ENCODE measurements at places on chromosomes 3 and 15. TPM values are rescaled to one million over a fixed set of nuclear protein-coding genes. Genes with fewer than 3 reads are reported as not detected.

The CCDC39 gene
- total RNA-seq: not detected

- H3K27ac ChIP-seq: no peak overlapping the region
- H3K4me1 ChIP-seq: peaks cover 10% of the 10 kb centered on the region
- no peaks in the 10 kb centered on the region for H3K27me3 ChIP-seq
These were observed 27.3 kb downstream of the GABRA5 start for GRCh38 chr15:26894181-26894580.

DNA sequence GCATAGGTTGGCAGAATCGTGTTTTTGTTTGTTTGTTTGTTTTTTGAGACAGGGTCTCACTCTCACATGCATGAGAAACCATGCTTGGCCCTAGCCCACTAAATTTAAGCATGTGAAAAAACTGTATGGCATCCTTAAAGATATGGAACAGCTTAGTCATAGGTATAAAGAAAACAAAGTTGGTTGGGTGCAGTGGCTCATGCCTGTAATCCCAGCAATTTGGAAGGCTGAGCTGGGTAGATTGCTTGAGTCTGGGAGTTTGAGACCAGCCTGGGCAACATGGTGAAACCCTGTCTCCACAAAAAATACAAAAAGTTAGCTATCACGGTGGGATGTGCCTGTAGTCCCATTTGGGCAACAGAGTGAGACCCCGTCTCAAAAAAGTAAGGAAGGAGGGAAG lies 25.2 kb downstream of the EXD1 start:
- no peak for DNase-seq
- H3K4me1 ChIP-seq: no peaks in the 10 kb centered on the region
- no peaks in the 10 kb centered on the region for H3K27me3 ChIP-seq
- H3K36me3 ChIP-seq: no peaks in the 10 kb centered on the region

The CGNL1 gene
- total RNA-seq: 34.8 TPM

GRCh38 chr3:72152551-72153476 lies 367.9 kb upstream of the PROK2 start:
- DNase-seq: peak; percentile 76
- H3K27me3 ChIP-seq: no peaks in the 10 kb centered on the region
- H3K36me3 ChIP-seq: no peaks in the 10 kb centered on the region

DNA sequence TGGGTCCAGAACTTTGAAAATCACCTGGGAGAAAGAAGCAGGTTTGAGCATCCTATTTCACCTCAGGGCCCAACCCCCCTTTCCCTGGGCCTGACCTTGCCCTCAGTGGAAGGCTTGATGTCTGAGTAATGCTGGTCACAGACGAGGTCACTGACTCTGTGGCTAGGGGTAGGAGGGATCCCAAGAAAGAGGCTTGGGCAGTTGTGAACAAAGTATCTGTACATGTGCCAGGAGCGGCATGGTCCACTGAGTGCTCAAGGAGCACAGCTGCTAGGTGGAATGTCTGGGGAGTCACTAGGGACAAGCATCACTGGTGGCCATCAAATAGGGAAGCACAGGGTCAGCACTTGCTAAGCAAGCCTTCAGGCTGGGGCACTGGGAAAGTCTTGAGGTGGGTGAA lies 7.3 kb downstream of the CCDC71 start:
- DNase-seq: no peak
- H3K27me3 ChIP-seq: no peaks in the 10 kb centered on the region
- H3K36me3 ChIP-seq: peaks cover 6% of the 10 kb centered on the region
- H3K27ac ChIP-seq: no peak overlapping the region
- H3K4me3 ChIP-seq: no peak overlapping the region
- peaks cover 4% of the 10 kb centered on the region for H3K4me1 ChIP-seq

DNA sequence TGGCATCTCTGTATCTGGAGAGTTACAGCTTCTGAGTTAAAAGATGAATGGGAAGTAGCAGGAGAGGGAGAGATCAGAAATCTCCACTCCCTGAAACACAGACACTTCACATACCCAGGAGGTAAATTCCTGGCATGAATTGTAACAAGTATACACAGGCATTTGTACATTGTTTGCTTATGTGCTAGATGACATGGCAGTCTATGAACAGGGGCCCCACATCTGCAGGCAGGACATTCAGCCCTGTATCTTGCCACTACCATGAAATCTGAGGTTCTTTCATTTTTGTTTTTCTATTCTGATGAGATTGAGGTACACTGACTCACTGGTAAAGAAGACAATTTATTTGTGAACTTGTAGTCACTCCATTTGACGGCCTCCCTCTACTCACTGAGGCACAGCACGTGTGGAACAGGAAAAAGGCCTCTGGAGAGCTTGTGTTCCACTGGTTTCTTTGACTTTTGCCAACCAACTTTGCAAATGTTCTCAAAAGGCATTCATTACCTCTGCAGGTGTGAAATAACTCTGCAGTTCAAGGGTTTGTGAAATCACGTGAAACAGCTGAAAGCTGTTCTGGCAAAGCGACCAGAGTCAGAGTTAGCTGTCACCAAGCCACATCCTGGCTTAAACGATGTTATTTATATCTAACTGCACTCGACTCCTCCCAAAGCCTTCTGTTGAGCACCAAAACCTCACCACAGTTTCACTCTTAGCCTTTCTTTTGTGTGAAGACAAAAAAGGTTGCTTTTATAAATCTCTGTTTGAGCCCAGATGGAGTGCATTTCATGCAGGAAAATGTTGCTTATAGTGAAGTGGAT lies 401.3 kb upstream of the CFAP20DC start:
- H3K27ac ChIP-seq: no peak overlapping the region
- no peak for DNase-seq
- peaks cover 8% of the 10 kb centered on the region for H3K4me1 ChIP-seq

- no peak overlapping the region for H3K27ac ChIP-seq
- H3K4me3 ChIP-seq: no peak overlapping the region
- no peaks in the 10 kb centered on the region for H3K36me3 ChIP-seq
- DNase-seq: no peak
These were observed 751.7 kb downstream of the CADM2 start for GRCh38 chr3:85710490-85710889.

The THAP10 gene
- 4.4 TPM for total RNA-seq

- H3K27me3 ChIP-seq: no peaks in the 10 kb centered on the region
- H3K4me1 ChIP-seq: no peaks in the 10 kb centered on the region
- no peak for DNase-seq
- H3K4me3 ChIP-seq: no peak overlapping the region
These were observed 3.6 kb upstream of the GNB4 start for GRCh38 chr3:179454887-179455286.

- no peak overlapping the region for H3K27ac ChIP-seq
- DNase-seq: no peak
- H3K27me3 ChIP-seq: no peaks in the 10 kb centered on the region
- peaks cover 17% of the 10 kb centered on the region for H3K4me1 ChIP-seq
- peaks cover 6% of the 10 kb centered on the region for H3K36me3 ChIP-seq
These were observed 50.4 kb downstream of the ADAM10 start for GRCh38 chr15:58698887-58699641.

DNA sequence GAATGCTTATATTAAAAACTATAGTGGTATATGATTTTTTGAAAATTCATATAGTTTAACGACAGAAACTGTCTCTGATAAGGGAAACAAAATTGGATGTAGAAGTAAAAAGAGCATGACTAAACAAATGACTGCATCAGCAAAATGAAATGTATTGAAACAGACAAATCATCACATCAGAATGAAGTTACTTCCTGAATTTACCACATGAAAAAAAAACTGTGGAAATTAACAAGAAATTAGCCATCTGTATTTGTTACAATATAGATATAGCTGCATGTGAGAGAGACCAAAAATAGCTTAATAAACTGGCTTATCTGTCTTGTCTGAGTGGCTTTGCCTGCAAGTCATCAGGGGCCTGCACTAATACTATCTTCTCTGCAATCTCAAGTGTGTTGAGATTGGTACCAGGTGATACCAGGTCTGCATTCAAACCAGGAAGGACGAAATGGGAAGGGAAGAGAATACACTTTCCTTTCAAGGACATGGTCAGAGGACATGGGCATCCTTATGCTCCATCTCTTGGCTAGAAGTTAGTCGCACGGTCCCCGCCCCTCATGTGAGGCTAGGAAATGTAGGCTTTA lies 388.7 kb downstream of the GRM7 start:
- DNase-seq: no peak
- H3K4me3 ChIP-seq: no peak overlapping the region
- no peak overlapping the region for H3K27ac ChIP-seq
- no peaks in the 10 kb centered on the region for H3K27me3 ChIP-seq

GRCh38 chr15:50183112-50183794 lies 1.3 kb downstream of the SLC27A2 start:
- H3K27ac ChIP-seq: no peak overlapping the region
- H3K36me3 ChIP-seq: no peaks in the 10 kb centered on the region
- no peak for DNase-seq
- H3K4me3 ChIP-seq: no peak overlapping the region
- H3K27me3 ChIP-seq: peaks cover 50% of the 10 kb centered on the region

The PHLDB2 gene
- 148 TPM for total RNA-seq

DNA sequence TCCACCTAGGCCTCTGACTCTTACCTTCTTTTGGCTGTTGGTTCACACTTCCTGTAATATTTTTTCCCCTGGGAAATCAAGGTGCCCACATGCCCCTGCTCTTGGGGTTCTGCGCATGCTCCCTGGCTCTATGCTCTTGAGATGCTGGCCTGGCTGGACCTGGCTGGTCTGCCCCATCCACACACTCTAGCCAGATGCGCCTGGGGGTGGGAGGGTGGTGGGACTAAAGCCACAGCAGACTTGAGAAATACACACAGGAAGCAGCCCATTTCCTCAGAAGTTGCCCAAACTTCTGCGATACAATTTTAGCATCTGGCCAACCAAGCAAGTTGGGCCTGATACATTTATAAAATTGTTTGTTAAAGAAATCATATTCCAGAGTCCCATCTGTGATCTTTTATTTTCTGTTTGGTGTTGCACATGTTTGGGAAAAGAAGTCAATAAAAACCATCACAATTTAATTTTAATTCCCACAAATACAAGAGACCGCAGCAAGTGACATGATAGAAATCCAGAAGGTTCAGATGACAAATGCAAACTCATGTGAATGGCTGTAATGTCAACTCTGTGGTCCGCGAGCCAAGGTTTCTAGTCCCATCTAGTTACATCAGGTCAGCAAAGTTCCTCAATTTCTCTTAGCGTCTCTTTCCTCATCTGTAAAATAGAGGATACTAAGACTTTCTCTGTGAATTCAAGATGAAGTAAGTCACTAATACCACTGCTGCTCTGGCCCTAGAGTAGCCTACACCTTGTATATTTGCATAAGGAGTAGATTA lies 55.9 kb upstream of the MEF2A start:
- peak overlapping the region; percentile 16 for H3K27ac ChIP-seq
- no peak for DNase-seq
- H3K27me3 ChIP-seq: no peaks in the 10 kb centered on the region
- no peaks in the 10 kb centered on the region for H3K36me3 ChIP-seq
- peaks cover 32% of the 10 kb centered on the region for H3K4me1 ChIP-seq
- H3K4me3 ChIP-seq: no peak overlapping the region

The NCBP2 gene
- 39.5 TPM for total RNA-seq

DNA sequence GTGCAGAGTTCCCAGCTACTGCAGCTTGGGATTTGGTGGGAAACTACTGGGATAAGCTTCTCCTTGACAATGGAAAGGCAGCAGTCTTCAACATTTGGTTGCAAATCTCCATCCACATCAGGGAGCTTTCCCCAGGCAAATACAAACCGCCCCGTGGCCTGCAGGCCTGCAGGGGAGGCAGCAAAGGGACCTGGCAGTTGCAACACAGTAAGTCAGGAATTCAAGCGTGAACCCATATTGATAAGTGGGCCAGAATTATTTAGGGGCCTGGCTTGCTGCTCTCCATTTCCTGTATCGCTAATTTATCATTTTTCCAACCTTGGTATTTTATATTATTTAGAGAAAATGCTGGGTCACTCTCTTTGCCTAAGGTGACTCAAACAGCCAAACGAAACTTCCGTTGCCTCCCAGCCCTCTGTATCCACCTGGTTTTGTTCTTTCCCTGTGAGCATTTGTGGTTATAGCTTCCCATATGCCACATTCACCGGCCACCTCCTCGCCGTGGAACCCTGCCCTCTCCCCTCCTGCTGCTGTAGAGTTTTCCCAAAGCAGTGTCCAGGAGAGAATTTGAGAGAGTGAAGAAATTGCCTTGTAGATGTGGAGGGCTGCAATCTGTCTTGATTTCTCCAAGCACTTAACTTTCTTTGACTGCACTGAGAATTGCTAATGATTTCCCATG lies 34.8 kb downstream of the B3GALNT1 start:
- no peak overlapping the region for H3K27ac ChIP-seq
- H3K27me3 ChIP-seq: no peaks in the 10 kb centered on the region
- no peak for DNase-seq
- no peak overlapping the region for H3K4me3 ChIP-seq
- peaks cover 19% of the 10 kb centered on the region for H3K4me1 ChIP-seq

All from heart right ventricle (tissue), 16 donors.